Stimulated activated CD8-positive, alpha-beta memory T cell treated with anti-CD3 and anti-CD28 coated beads, Interleukin-7, amount 100 ng/mL, for 1 hour (primary cell): ENCODE measurements at places on chromosomes 3 and 15.

GRCh38 chr15:91302588-91303439 is 202.8 kb downstream of the SV2B start:
- DNase-seq: no peak

GRCh38 chr15:98387866-98388265 is 260.5 kb upstream of the IGF1R start:
- no peak for DNase-seq

DNA sequence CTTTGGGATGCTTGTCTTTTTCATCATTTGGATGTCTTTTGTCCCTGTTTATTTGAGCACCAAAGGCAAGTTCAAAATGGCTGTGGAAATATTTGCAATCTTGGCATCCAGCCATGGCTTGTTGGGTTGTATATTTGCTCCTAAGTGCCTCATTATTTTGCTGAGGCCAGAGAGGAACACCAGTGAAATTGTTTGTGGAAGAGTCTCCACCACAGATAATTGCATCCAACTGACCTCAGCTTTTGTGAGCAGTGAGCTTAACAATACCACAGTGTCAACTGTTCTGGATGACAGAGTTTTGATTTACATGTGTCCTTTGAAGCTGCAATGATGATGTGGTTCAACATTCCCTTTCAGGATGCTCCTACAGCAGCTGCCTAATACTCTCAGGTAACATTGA is 83.0 kb upstream of the KCNAB1 start:
- no peak for DNase-seq

DNA sequence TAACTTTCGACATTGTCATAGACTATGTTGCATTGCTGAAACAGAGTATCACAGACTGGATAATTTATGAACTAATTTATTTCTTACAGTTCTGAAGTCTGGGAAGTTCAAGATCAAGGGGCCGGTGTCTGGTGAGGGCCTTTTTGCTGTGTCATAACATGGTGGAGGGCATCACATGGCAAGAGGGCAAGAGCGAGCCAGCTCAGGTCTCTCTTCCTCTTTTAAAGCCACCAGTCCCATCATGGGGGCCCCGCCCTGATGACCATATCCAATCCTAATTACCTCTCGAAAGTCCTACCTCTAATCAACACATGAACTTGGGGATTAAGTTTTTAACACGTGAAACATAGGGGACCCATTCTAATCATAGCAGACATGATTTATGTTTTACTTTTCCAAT is 33.5 kb upstream of the DCUN1D1 start:
- DNase-seq: no peak

DNA sequence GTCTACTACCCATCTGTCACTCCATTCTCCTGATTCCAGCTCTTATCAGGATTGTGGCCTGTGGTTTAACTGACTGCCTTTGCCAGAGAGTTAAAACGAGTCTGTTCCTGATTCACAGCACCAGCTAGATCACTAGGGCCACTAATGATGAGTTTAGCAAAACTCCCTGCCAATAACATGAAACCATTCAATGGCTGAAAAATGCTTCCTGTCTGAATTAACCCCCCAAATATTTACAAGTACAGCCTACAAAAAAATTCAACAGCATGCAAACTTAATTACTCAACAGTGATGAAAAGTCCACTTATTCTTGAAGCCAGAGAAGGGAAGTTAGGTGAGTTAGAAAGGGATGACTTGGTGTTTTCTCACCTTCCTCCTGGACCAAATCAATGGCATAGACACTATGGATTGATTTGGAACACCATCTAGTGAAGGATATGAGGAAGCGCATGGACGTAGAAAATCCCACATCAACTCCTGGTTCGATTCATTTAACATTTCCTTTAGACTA is 141.4 kb downstream of the TGFBR2 start:
- DNase-seq: no peak

DNA sequence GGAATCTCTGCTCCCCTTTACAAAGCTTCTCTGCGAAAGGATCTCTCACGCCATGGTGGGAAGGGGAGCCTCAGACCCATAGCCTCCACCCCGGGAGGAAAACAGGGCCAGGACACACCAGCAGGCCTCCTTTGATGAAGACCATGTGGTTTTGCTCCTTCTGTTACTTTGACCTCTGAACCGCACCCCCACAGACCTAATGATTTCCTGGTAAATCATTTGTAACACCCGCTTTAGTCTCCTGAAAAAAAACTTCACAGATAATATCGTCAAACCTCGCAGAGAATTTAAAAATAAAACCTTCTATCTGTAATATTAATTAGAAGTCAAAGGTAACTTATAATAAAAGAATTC is 18.3 kb downstream of the CPN2 start:
- no peak for DNase-seq

- no peak for DNase-seq
Observed at GRCh38 chr15:94610069-94610468, 378.7 kb downstream of the MCTP2 start.

- DNase-seq: no peak
Observed at GRCh38 chr3:17307887-17308286, 423.1 kb downstream of the PLCL2 start.

DNA sequence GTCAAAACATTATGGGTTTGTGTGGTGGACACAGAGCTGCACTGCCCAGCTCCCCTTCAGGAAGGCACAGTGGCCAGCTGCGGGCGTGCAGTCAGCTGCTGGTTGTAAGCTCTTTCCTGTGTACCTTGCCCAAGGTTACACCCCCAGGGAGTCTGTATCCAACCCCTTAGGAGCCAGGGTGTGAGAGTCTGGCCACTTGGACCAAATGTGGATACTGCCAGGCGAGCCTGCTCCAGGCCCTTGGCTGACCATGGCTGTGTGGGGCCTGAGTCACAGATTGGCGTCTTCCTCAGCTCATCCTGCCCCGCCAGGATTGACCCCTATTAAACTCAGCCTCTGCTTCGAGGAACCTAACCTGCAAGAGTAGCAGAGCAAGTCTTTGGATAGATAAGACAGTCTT is 56.9 kb downstream of the ABHD5 start:
- DNase-seq: no peak

DNA sequence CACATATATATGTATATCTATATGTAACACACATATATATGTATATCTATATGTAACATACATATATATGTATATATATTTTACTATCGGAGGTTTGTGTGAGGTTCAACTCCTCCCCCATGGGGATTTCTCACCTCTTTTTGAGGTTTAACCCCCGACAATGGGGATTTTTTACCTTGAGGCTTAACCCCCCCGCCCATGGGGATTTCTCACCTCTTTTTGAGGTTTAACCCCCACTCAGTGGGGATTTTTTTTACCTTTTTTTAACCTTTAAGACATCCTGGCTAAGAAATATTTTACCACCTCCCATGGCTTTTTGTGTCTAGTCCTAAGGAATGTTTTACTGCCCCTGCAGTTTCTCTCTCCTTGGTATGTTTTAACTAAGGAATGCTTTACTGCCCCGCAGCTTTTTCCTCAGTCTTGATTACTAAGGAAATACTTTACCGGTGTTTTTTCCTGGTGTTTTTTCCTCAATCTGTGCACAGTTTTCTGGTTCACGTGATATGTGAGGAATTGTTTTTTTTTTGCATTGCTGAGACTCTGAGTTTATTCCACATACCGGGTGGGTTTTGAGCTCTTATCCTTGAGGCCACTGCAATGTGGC is 185.2 kb downstream of the KLF13 start:
- no peak for DNase-seq

GRCh38 chr3:23489300-23490158 is 286.4 kb downstream of the UBE2E2 start:
- no peak for DNase-seq

GRCh38 chr15:25545017-25545416 is 106.2 kb upstream of the UBE3A start:
- no peak for DNase-seq

DNA sequence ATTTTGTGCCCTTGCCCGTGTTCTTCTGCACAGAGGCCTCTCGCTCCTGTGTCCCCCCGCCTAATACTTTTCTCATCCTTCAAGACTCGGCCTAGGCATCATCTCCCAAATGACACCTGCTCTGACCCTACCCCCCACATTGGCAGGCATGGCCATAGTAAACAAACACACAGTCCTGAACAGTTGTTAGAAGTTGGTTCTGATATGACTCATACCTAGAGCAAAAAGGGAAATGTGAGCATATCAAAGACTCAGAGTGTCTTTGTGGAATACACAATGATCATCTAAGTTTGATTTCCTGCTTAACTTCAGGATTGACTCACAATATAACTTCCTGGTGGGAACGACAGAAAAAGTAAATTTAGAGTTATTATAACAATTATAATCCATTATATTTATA is 120.5 kb downstream of the POLR2M start:
- DNase-seq: no peak

DNA sequence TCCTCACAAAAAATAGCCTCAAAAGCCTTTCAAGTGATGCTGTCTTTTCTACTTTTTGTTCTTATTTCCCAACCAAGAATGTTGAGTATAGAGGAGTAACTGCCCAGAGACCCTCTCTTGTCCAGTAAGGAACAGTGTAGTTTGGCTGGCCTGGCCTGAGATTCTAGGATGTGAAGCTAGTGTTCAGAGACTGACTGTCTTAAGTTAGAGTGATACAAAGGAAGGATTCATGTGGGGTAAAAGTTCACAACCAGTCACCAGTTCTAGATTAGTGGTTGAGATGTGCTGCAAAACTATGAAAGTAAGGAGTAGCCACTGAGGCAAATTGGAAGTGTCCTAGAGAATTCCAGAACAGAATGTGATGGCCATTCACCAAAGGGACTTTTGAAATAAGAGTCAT is 49.1 kb downstream of the RSRC1 start:
- DNase-seq: no peak

- no peak for DNase-seq
Observed at GRCh38 chr15:52236013-52236412, 44.8 kb upstream of the GNB5 start.

- DNase-seq: no peak
Observed at GRCh38 chr15:31158858-31159569, 57.5 kb upstream of the TRPM1 start.

GRCh38 chr3:196122021-196122687 is 40.3 kb upstream of the TFRC start:
- no peak for DNase-seq

DNA sequence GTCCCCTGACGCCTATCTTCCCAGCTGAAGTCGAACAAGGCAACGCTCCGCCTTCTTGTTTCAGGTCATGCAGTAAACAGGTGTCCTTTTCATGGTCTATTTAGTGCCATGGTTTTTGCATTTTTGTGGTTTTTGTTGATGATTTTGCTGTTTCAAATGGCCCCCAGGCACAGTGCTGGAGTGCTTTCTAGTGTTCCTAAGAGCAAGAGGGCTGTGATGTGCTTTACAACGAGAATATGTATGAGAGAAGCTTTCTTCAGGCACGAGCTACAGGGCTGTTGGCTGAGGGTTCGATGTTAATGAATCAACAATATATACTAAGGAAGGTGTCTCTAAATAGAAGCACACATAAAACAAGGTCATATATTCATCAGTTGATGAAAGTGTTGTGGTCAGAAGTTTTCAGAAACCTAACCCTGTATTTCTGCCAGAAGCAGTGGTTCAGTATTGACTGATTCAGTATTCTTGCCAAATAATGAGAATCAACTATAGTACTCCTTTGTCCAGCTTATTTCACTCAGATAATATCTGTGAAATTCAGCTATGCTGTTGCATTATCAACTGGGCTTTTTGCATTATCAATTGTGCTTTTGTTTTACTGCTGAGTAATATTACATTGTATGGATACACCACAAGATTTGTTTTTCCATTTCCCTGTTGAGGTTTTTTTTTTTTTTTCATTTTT is 18.5 kb downstream of the LIMD1 start:
- DNase-seq: no peak

DNA sequence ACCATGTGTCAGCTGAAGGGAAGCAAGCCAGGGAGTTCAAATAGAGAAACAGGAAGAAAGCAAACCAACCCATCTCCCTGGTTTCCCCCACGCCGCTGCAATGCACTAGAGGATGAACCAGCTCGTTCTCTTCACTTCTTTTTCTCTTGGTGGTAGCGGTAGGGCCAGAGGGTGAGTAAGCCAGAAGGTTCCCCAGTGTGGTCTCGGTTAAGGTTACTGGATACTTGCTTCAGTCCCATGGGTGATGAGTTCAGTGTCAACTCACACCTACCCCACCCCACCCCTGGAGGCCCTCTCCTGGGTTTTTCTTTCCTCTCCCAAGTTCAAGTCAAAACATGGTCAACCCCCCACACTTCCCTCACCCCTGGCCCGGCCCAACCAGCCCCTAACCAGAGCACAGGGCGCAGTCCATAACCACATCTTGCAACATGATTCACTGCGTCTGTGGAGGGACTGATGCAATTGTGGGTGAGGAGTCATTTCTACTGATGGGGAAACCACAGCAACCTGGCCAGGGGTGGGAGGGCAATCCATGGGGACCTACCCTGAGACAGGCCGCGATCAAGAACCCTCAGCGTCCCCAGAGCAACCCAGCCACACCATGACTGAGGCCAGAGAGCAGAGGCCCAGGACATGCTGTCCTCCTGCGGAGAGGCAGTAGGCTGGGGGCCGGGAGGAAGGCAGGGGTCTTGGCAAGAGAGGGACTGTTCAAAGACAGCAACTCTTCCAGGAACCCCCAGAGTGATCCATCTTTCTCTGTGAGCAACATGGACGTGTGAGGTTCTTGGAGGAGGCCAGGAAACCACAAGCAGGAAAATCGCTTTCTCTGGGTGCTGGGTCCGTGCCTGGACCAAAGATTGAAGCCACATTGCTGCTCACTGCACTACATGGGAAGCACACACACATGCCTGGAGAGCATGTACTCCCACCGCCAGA is 276.6 kb downstream of the UACA start:
- DNase-seq: peak; percentile 45

GRCh38 chr3:106619-107018 is 89.9 kb upstream of the CHL1 start:
- DNase-seq: no peak

DNA sequence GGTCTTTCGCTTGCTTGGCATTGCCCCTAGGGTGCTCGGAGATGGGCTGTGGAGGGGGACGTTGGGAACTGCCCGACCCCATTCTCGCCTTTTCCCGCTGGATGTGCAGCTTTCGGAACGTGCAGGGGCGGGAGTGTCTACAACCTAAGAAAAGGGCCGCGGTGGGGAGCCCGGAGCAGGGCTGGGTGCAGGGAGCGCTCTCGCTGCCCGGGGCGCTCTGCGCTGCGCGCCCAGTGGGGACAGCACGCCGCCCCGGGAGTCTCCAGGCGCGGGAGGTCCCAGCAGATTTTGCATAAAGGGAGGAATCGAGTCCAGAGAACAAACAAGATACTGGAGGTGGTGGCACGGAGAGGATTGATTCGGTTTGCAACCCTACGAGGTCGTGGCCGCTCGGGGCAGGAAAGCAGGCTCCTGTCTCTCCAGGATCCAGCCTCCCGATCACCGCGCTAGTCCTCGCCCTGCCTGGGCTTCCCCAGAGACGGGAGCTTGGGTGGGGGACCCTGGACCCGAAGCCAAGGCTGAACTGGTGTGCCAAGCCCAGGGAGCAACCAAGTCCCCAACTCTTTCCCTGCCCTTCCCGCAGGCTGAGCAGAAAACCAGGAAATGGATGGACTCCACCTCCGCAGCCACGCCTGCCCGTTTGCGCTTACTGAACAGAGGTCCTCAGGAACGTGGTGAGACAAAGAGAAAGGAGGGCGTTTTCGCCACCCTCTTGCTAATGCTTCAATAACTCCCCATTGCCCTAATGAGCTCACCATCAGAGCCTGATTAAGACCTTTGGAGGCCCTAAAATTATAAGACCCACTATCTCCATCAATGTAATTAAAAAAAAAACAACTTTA is 59.7 kb downstream of the NOX5 start:
- no peak for DNase-seq

GRCh38 chr3:12884790-12885582 is 43.6 kb upstream of the RPL32 start:
- DNase-seq: no peak

GRCh38 chr3:61177450-61177849 is 73.8 kb downstream of the FHIT start:
- DNase-seq: no peak
